ENCODE measurements at places on chromosomes 3 and 15.

DNA sequence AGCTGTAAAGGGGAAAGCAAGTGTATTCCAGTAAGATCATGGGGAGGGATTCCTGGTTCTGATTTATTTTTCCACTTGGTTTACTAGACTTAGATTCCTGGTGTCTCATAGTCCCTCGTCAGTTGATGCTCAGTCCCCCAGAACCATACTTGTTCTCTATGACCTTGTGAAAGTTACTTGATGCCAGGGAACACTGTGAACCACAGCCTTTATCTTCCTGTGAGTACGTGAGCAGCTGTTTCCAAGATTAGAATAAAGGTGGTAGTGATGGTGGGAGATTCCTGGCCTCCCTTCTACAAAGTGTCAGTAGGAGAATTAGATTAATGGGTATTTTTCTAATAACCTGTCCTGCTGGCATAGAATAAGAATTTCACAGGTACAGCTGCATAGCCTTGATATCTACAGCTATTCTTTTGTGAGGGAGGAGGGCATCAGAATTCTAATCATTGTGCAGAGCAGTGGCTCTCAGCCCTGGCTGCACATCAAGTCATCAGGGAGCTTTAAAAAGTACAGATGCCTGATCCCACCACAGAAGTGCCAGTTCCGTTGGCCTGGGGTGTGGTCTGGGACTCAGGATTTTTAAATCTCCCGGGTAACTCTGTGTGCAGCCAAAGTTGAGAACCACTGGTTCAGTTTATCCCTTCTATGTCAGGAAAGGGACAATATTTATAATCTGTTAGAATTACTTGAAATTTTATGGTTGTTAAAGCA is 20.0 kb downstream of the GPD1L start:
- DNase-seq: no peak

GRCh38 chr3:162558016-162558415 is 1061.4 kb downstream of the OTOL1 start:
- no peak for DNase-seq

DNA sequence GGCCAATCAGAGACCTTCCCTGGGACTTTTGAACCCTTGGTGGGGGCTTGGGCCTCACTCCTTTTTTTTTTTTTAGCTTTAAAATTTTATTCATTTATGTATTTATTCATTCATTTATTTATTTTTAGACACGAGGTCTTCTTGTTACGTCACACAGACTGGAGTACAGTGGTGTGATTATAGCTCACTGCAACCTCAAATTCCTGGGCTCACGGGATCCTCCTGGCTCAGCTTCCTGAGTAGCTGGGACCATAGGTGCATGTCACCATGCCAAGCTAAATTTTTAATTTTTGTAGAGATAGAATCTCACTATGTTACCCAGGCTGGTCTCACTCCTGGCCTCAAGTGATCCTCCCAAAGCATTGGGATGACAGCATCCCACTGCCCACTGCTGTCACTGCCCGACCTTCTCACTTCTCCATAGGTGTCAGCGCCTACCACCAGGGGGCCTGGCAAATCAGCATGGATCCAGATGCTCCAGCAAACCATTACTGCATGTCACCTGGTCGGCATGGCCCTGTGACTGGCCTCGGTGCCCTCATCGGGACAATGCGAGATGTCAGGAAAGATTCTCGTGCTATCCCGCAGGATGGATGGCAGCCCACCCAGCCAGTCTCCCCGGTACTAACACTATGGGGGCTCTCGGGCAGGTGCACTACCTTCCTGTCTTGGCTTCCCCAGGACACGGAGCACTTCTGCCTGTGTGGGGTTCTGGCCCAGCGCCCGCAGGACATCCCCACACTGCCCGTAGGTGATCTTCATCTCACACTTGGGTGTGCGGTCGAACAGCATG is 3.0 kb downstream of the MYL3 start:
- DNase-seq: no peak

DNA sequence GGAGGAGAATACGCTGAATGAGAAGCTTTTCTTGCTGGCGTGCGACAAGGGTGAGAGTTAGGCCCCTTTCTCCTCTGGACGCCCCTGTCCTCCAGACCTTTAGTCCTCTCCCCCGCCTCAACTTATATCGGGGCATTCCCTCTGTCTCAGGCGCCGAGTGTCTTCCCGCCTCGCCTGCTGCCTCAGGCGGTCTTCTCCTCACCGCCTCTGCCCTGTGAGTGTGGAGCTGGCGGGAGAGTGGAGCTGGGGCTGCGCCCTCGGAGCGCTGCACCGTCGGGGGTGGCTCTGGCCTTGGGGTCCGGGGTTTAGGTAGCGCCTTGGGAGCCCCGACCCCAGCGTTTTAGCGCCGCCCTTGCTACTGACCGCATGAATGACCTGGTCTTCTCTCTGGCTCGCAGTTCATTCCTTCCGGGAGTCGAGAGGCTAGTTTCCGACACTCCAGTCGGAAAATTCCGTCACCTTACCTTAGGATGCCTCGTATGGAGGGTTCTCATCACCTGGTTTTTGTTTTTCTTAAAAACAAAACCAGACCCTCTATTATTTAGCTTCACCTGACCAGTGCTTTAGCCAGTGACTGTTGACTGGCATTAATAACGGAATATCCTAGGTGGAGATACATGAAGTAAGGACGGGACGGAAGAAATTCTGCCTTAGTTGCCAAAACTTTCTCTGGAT is 985 bp downstream of the TRPC1 start:
- no peak for DNase-seq

DNA sequence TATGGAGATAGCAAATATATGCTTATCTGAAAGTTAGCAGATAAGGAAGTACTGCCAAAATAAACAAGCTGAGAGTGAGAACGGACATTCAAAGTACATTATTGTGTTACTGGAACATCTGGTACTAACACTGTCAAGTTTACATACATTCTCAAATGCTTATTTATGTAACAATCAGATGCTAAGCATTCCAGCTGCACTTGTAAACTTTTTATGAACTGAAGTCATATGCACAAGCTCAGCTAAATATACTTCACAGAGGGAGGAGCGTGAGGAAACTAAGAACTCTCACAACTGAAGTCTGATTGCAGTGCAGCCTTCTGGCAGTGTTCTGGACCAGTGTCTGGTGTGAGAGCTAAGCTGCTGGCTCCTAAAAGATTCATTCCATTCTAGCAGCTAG is 223.7 kb upstream of the NANOGP8 start:
- DNase-seq: no peak

DNA sequence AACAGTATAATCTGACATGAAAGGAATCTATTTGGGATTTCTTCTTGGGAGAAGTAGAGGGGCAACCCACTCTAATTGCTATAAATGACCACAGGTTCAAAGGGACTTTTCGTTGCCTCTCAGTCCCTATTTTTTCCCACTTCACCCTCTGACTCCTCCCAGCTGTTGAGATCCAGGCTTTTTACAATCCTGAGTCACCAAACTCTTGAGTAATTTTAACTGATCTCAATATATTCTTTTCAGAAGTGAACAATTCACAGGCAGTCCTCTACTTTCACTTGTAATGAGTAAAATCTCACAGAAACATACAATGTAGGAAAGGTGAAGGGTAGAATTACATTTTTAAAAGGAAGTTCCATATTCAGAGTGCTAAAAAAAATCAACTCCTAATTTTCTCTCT is 44.6 kb downstream of the EIF4E3 start:
- DNase-seq: no peak

- DNase-seq: no peak
Observed at GRCh38 chr3:58333206-58334012, 717 bp downstream of the PXK start.

GRCh38 chr15:29988701-29989100 is 94.1 kb upstream of the GOLGA8J start:
- DNase-seq: no peak

DNA sequence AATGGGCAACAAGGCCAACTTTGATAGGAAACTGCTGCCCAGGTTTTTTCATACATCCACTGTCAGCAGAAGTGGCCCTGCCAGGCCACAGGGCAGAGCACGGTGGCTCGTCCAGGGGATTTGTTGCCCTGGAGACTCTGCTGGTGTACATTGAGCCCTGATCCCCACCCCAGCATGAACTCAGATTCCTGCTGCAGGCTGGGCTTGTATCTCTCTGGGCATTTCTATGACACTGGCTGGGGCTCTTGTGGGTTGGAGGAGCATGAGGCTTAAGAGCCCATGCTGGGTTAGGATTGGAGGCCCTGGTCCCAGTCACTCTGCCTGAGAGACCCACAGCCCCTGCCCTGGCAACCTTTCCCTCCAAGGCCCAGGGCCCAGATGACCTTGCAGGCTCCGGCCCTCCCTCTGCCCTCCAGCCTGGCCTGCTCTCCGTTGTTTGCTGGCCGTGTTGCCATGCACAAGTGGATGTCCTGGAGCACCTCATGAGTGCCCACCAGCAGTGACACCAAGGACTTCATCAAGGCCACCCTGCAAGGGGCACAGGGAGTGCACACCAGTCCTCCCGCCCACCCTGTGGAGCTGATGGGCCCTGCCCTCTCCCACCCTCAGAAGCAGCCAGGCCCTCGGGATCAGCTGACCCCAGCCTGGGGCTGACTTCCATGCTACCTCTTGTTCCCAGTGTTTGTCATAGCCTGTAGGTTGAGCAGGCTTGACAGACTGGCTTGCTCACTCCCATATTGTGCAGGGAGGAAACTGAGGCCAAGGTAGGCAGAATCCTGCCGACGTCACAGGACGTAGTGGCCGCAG is 58.2 kb downstream of the ZNF445 start:
- no peak for DNase-seq

- no peak for DNase-seq
Observed at GRCh38 chr3:42068303-42069088, 22.7 kb upstream of the TRAK1 start.

GRCh38 chr15:100671858-100672543 is 69.6 kb downstream of the ASB7 start:
- DNase-seq: no peak

GRCh38 chr3:4939276-4939675 is 40.0 kb upstream of the BHLHE40 start:
- DNase-seq: no peak

- DNase-seq: no peak
Observed at GRCh38 chr15:55914446-55914845, 79.0 kb downstream of the NEDD4 start.

DNA sequence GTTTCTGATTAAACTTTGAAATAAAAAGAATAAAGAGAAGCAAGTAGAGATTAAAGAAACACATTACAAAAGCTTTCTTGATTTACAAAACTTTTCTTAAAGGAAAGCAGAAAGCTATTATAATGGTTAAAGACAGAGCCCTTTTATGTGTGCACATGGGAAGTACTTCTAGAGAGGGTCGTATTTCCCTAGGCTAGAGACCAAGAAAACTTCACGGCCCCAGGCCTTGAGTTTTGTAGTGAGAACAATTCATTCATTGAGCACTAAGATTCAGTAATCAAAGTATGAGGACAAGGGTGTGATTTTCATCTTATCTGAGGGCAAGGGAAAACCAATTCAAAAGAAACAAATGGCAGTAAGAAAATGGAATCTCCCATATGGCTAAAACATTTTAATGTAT is 854.1 kb downstream of the ROBO1 start:
- DNase-seq: no peak

DNA sequence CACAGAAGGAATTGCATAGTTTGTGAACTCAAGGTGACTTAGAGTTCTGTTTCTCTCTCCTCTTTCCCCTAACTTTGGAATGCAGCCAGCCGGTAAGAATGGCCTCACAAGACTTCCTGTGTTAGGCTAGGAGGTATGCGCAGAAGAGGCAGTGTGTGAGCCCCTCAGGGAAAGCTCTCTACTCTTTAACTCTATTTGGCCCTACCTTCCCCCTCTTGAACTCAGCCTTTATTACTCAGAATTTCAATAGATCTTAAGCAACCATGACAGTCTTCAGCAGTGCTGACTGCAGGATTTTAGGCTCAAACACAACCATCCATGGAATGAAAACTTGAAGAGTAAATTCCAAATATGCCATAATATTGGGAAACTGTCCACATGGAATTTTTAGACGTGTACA is 209.5 kb downstream of the DTWD1 start:
- DNase-seq: no peak

- no peak for DNase-seq
Observed at GRCh38 chr3:45151100-45151499, 4.9 kb upstream of the CDCP1 start.

DNA sequence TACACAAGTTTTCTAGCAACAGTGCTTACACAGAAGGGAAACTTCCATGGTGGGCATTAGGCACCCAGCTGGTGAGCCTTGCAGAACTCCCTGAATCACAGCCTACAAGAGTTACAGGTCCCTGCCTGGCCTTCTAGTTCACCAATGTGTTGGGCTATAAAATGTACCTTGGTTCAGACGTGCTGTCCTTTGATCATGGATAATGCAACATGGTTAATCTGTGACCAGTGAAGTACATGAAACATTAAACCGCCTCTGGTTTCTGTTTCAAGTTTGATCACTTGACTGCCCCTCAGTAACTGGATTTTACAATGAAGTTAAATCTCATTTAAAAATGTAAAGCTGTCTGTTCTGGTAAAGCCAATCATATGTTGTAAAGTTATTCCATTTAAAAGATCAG is 51.8 kb downstream of the FMN1 start:
- DNase-seq: no peak

GRCh38 chr3:172924546-172924945 is 174.0 kb downstream of the ECT2 start:
- no peak for DNase-seq

- DNase-seq: no peak
Observed at GRCh38 chr15:74252291-74252690, 16.2 kb downstream of the CCDC33 start.

DNA sequence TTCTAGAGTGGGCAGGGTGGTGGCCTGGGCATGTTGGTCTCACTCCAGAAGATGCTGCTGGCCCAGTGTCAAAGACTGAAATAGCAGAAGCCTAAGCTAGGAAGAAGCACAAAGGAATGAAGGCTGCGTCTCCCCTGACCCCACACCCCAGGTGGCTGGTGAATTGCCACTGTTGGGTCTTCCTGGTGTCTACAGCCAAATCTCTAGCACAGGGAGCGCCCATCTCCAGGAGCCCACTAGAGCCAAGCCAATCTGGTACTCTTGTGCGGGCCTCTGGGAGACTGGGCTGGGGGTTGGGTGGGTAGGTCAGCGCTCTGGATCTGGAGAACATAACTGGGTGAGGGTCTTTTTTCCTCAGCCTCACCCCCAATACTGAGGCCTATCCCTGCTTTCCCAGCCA is 894 bp downstream of the TUSC2 start:
- DNase-seq: no peak

GRCh38 chr3:174408310-174408709 is 450.8 kb upstream of the NAALADL2 start:
- no peak for DNase-seq

- no peak for DNase-seq
Observed at GRCh38 chr15:57224664-57225063, 151.6 kb upstream of the CGNL1 start.

- DNase-seq: no peak
Observed at GRCh38 chr15:91393186-91393585, 293.1 kb downstream of the SV2B start.

- DNase-seq: no peak
Observed at GRCh38 chr3:197959500-197959890, 522 bp upstream of the LMLN start.

DNA sequence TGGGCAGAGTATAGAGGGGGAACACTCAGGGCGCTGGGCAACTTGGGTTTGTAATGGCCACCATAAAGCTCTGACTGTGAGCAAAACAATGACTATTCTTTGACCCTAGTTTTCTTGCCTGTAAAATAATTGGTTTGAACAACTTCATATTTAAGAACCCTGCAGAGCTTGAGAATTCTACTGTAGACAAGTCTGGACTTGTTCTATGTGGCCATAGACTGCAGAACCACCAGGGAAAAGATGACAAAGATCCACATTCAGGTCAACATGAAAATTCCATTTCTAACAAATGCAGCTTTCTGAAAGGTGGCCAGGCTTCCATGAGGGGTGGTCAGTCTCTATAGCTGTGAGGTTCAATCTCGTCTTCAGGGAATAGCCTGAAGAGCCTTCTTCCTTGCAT is 239.4 kb upstream of the LRRN1 start:
- DNase-seq: no peak

- DNase-seq: no peak
Observed at GRCh38 chr3:112649478-112649735, 8.5 kb upstream of the CCDC80 start.
